HepG2 (cell line): ENCODE measurements at places on chromosomes 11 and 22. TPM values are rescaled to one million over a fixed set of nuclear protein-coding genes. Genes with fewer than 3 reads are reported as not detected.

DNA sequence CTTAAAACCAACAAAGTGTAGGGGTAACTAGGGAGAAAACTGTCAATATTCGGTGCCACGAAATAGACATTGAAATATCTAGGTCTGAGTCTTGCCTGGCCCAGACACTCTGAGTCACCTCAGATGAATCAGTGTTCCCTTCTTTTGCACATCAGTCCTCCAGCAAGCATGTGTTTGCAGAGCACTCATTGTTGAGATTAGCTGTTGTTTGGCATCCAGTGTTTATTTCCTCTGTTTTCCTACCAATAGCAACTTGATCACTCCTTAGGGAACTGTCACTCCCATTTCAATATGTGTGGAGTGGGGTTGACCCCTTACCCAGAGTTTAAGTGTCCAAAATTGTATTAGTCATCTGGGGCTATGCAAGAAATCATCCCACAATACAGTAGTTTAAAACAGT, 4.7 kb upstream of the ASCC2 start:
- peak; percentile 41 for DNase-seq

GRCh38 chr22:46538814-46539160, 1.4 kb upstream of the CELSR1 start:
- no peak for DNase-seq

Gene ART5
- total RNA-seq, result 0.52 and 0.93 TPM in 2 replicates

DNA sequence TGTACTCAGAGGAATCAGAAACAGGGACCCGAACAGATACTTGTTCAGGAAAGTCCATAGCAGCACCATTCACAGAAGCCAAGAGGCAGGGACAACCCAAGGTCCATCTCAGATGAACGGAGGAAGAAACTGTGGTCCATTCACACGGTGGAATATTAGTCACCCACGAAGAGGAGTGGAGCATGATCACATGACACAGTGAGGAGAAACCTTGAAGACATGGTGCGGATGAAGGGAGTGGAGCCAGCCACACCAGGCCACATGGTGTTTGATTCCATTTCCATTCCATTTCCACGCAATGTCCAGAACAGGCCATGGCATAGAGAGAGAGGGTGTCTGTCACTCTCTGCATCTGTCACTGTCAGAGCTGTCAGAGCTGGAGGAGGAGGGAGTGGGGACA, 30.7 kb downstream of the NADSYN1 start:
- no peak for DNase-seq

DNA sequence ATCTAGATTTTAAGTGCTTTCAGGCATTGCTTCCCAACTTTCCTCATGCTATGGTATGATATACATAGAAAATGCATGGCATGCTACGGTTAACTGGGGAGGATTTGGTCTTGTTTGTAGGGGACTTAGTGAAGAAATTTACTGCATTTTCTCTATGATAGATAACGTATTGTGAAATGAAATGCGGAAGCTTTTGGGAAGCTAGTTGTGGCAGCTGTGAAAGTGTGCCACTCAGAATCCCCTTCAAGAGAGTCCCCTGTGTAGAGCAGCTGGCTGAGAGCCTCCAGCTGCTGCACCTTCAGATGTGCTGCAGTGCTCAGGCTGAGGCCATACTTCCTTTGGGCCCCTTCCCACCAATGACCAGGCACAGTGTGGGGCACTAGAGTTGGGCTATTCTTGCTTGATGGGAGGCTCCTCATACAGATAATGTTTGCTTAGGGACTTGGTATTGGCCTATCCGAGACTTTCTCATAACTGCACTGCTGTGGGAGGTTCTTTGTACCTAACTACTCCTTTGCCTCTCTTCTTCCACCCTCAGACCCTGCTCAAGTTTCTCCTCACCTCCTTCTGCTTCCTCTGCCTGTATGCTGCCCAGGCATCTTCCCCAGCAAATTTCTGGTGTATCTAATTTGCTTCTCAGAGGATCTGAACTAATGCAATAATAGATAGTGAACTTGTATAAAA, 67.3 kb downstream of the HIPK3 start:
- no peak for DNase-seq

DNA sequence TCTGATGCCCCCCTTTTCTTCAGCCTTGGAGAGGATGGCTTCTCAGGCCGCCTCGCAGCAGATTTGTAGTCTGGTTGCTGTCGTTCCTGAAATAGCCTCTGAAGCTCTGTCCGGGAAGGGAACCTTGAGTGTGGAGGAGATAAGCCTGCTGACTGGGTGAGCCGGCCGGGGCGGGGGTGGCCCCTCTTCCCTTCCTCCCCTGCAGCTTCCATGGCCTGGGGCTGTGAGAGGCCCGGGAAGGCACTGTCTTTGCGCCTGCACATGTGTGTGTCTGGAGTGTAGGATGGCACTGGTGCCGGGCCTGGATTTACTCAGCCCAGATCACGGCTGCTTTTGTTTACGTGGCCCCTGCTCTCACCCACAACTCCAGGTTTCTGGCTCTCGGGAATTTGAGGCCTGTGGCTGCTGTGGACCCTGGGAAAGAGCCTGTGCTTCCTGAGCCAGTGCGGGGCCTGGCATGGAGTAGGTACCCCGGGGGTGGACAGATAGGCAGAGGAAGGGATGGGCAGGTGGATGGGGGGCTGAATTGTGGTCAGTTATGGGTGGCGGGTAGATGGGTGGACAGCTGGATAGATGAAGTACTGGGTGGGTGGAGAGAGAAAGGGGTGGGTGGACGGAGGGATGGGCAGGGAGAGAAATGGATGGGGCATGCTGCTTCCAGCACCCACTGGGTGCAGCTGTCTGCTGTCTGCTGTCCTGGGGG, 16.6 kb downstream of the KCNQ1 start:
- DNase-seq, result no peak

Gene TIRAP
- total RNA-seq, result 5.4 and 6.2 TPM in 2 replicates

GRCh38 chr11:87459351-87459750, 421.6 kb downstream of the TMEM135 start:
- no peak for DNase-seq

- no peak for DNase-seq
Measured at GRCh38 chr11:12990162-12990480, 19.0 kb upstream of the RASSF10 start.

Gene PRSS23
- total RNA-seq, result 0.20 and 0.28 TPM in 2 replicates

DNA sequence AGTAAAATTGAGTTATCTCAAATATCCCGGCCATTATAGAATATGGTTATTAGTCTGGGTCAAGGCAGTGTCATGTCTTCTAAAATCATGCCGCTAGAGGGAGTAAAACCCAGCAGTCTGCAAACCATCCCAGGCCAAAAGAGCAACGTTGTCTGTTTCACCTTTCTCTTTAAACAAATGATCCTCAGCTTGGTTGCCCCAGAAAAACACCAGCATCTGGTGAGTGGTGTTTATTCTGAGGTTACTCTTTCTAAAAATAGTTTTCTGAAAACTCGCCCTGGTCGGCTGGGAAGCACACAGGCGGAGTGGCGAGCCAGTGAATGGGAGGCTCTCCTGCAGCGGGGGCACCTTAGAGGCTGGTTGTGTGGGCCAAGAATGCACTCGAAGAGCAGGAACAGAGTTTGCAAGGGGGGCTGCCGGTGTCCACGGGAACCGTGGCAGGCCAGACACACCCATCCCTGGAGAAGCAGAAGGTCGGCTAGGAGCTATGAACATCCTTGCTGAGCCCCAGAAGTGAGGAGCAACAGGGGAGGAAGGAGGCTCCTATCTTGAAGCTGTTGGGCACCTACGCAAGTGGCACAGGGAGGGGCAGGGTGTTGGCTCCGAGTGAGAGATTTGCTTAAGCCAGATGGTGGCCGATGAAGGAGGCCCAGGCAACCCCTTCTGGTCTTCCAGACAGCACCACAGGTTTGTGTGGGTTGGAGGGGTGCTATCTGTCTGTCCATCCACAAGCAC, 297.1 kb downstream of the ETS1 start:
- peak; percentile 21 for DNase-seq

GRCh38 chr11:124672536-124673215, 863 bp downstream of the SIAE start:
- DNase-seq, result no peak

Gene NPAS4
- total RNA-seq, result not detected in 2 replicates

GRCh38 chr22:17095538-17095937, 10.7 kb downstream of the IL17RA start:
- no peak for DNase-seq

Gene HMOX1
- total RNA-seq, result 53.6 and 54.1 TPM in 2 replicates

Gene TSPAN32
- 0.09 TPM in 1 of 2 replicates, not detected in the other for total RNA-seq

DNA sequence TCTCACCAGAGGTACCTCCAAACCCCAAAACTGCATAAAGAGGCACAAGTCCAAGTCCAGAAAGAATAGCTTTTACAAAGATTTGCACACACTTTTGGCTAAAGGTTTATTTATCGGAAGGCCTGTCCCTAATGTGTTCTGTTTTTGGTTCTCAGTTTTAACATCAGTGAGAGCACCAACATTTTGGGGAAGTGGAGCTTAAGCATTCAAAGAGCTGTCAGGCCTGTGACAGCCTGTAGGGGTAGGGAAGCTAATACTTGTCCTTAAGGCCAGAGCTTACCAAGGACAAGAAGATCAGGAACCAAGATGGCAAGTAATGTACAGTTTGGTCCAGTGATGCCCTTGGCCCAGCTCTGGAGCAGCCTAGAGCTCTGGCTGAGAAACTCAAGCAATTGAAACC, 38.9 kb upstream of the SCUBE2 start:
- no peak for DNase-seq
